Stimulated activated CD8-positive, alpha-beta memory T cell treated with anti-CD3 and anti-CD28 coated beads, Interleukin-4, amount 100 ng/mL, for 4 hours (primary cell): ENCODE measurements at places on chromosomes 12 and 14.

- DNase-seq, result no peak
Observed at GRCh38 chr12:116384691-116385485, 107.4 kb upstream of the MED13L start.

- DNase-seq, result peak; percentile 36
Observed at GRCh38 chr12:47885012-47885501, 19.7 kb downstream of the VDR start.

DNA sequence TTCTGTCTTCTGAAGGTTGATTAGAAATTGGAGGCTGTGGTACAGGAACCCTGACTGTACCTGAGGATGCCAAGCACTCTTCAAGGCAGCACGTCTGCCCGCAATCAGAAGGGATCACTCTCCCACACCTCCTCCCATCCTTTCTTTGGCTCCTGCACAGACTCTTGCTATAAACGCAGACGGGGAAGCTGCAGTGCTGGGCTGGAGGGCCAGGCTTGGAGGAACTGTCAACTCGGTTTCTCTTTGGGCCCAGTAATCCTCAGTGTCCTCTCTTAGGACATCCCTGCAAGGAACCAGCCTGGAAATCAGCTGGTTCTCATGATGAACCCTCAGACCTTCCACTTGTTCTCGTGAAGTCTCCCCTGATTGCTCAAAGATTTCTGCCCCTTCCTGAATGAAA lies 201.4 kb downstream of the ADGRD1 start:
- no peak for DNase-seq

DNA sequence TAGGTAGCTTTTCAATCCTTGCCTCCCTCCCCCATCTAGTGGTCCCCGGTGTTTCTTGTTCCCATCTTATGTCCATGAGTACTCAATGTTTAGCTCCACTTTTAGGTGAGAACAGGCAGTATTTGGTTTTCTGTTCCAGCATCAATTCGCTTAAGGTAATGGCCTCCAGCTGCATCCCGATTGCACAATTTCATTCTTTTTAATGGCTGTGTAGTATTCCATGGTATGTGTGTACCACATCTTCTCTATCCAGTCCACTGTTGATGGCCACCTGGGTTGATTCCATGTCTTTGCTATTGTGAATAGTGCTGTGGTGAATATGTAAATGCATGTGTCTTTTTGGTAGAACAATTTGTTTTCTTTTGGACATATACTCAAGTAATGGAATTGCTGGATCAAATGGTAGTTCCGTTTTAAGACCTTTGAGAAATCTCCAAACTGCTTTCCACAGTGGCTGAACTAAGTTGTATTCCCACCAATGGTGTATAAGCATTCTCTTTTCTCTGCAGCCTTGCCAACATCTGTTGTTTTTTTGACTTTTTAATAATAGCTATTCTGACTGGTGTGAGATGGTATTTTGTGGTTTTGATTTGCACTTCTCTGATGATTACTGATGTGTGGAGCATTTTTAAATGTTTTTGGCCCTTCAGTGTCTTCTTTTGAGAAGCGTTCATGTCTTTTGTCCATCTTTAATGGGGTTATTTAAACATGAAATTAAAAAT lies 34.2 kb upstream of the ASPG start:
- DNase-seq, result no peak

GRCh38 chr12:122356192-122356635 lies 66.3 kb downstream of the CLIP1 start:
- DNase-seq, result peak; percentile 29

GRCh38 chr12:45913631-45914030 lies 76.7 kb downstream of the SCAF11 start:
- no peak for DNase-seq
